Fibroblast of lung (primary cell): ENCODE measurements at places on chromosomes 2 and 18. TPM values are rescaled to one million over a fixed set of nuclear protein-coding genes. Genes with fewer than 3 reads are reported as not detected.

TRABD2A gene
- 10.8 and 14.4 TPM in 2 replicates for total RNA-seq

EMX1 gene
- total RNA-seq, result not detected in 2 replicates

TRIP12 gene
- 210 and 277 TPM in 2 replicates for total RNA-seq

SPATA3 gene
- total RNA-seq, result not detected in 2 replicates

PRKAG3 gene
- total RNA-seq, result 0.26 and 0.33 TPM in 2 replicates

GRHL1 gene
- 0.77 and 0.99 TPM in 2 replicates for total RNA-seq

ARHGAP15 gene
- under 0.01 TPM in 1 of 2 replicates, not detected in the other for total RNA-seq

FOXI3 gene
- total RNA-seq, result not detected in 2 replicates

STPG4 gene
- 0.26 and 0.33 TPM in 2 replicates for total RNA-seq

PLEK gene
- total RNA-seq, result not detected in 2 replicates

NT5C1B gene
- total RNA-seq, result not detected in 2 replicates

BARD1 gene
- 30.3 and 43.1 TPM in 2 replicates for total RNA-seq

TMEM150A gene
- total RNA-seq, result 11.8 and 13.2 TPM in 2 replicates

COL3A1 gene
- total RNA-seq, result 925 and 2,431 TPM in 2 replicates

DSC2 gene
- total RNA-seq, result under 0.01 TPM in 2 replicates

AKAIN1 gene
- not detected in 2 replicates for total RNA-seq

EDAR gene
- total RNA-seq, result not detected in 2 replicates

HOXD1 gene
- not detected in 2 replicates for total RNA-seq

HEATR5B gene
- 16.7 and 22.0 TPM in 2 replicates for total RNA-seq

SLC5A7 gene
- not detected in 2 replicates for total RNA-seq

CAVIN2 gene
- total RNA-seq, result 12.6 and 28.1 TPM in 2 replicates

ZC3H6 gene
- 4.4 and 6.6 TPM in 2 replicates for total RNA-seq

GTF2A1L gene
- total RNA-seq, result 3.3 and 3.5 TPM in 2 replicates

ACTG2 gene
- total RNA-seq, result 4.1 TPM in 2 replicates

SKOR2 gene
- total RNA-seq, result not detected in 2 replicates

PROKR1 gene
- total RNA-seq, result not detected in 2 replicates

HK2 gene
- 13.1 and 19.3 TPM in 2 replicates for total RNA-seq

SLC5A6 gene
- total RNA-seq, result 13.9 and 18.5 TPM in 2 replicates

CABYR gene
- total RNA-seq, result 5.6 and 14.0 TPM in 2 replicates

TNFRSF11A gene
- total RNA-seq, result 0.26 and 0.66 TPM in 2 replicates

CCBE1 gene
- total RNA-seq, result 60.9 and 122 TPM in 2 replicates

VIT gene
- total RNA-seq, result 0.17 and 0.77 TPM in 2 replicates

UNC80 gene
- under 0.01 TPM in 2 replicates for total RNA-seq

TEKT4 gene
- not detected in 2 replicates for total RNA-seq

C2orf66 gene
- total RNA-seq, result 0.17 and 0.26 TPM in 2 replicates

CEP76 gene
- 8.1 and 8.5 TPM in 2 replicates for total RNA-seq

SPC25 gene
- 0.99 TPM in 1 of 2 replicates, not detected in the other for total RNA-seq

SLC8A1 gene
- 74.0 and 109 TPM in 2 replicates for total RNA-seq

IL18RAP gene
- under 0.01 TPM in 1 of 2 replicates, not detected in the other for total RNA-seq

FEV gene
- not detected in 2 replicates for total RNA-seq

GRP gene
- not detected in 2 replicates for total RNA-seq

GPAT2 gene
- total RNA-seq, result 2.8 and 3.9 TPM in 2 replicates

TWIST2 gene
- 36.0 and 118 TPM in 2 replicates for total RNA-seq

PNO1 gene
- total RNA-seq, result 12.9 and 14.4 TPM in 2 replicates

THUMPD2 gene
- 7.4 and 10.2 TPM in 2 replicates for total RNA-seq

ZNF892 gene
- 6.2 and 7.3 TPM in 2 replicates for total RNA-seq

NFE2L2 gene
- 97.1 and 142 TPM in 2 replicates for total RNA-seq

EVX2 gene
- not detected in 2 replicates for total RNA-seq

SP5 gene
- under 0.01 TPM in 1 of 2 replicates, not detected in the other for total RNA-seq

PLA2R1 gene
- total RNA-seq, result 3.1 and 8.3 TPM in 2 replicates

PDE1A gene
- total RNA-seq, result 6.7 and 7.1 TPM in 2 replicates

RAB27B gene
- total RNA-seq, result 0.77 and 0.99 TPM in 2 replicates

LYPD6B gene
- not detected in 2 replicates for total RNA-seq
